Peyer's patch (tissue), 4 donors: ENCODE measurements at places on chromosomes 3 and 15. TPM values are rescaled to one million over a fixed set of nuclear protein-coding genes. Genes with fewer than 3 reads are reported as not detected.

DNA sequence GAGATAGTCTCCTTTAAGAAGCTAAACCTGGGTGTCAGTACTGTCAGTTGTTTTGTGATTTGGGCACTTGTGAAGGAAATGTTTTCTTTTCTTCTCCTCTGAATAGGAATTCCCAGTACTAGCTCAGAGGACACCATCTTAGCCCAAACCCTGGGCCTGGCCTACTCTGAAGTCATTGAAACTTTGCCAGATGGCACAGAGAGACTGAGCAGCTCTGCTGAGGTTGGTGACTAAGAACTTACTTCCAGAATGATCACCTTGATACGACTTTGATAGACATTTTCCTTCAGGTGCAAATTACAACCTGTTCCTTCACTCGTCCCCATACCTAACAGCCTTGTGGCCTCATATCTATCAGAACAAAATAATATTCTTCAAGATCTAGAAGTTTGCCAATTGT, 100.2 kb downstream of the LARS2 start:
- no peaks in the 10 kb centered on the region for H3K4me1 ChIP-seq
- no peaks in the 10 kb centered on the region for H3K27me3 ChIP-seq
- no peak for DNase-seq
- no peaks in the 10 kb centered on the region for H3K36me3 ChIP-seq
- H3K27ac ChIP-seq = no peak overlapping the region

DNA sequence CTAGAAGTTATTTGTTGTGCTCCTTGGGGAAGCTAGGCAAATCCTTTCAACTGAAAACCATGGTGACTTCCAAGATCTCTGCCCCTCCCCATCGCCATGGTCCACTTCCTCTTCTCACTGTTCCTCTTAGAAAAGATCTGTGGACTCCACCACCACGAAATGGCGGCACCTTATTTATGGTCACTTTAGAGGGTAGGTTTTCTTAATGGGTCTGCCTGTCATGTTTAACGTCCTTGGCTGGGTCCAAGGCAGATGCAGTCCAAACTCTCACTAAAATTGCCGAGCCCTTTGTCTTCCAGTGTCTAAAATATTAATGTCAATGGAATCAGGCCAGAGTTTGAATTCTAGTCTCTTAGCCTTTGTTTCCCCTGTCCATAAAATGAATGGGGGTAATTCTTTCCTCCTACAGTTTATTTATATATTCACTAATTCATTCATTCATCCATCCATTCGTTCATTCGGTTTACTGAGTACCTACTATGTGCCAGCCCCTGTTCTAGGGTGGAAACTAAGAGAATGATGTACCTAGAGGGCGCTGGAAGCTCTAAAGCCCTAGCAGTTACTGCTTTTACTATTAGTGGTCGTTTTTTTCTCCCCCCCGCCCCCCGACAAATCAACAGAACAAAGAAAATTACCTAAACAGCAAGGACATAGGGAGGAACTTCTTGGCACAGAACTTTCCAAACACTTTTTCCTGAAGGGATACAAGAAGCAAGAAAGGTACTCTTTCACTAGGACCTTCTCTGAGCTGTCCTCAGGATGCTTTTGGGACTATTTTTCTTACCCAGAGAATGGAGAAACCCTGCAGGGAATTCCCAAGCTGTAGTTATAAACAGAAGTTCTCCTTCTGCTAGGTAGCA, 657 bp downstream of the PATL2 start:
- H3K27me3 ChIP-seq = no peaks in the 10 kb centered on the region
- H3K36me3 ChIP-seq = no peaks in the 10 kb centered on the region
- H3K27ac ChIP-seq = peak overlapping the region; percentile 98
- no peaks in the 10 kb centered on the region for H3K4me1 ChIP-seq
- peak; percentile 87 for DNase-seq
- peak overlapping the region; percentile 95 for H3K4me3 ChIP-seq

- no peak for DNase-seq
- no peaks in the 10 kb centered on the region for H3K27me3 ChIP-seq
- H3K4me1 ChIP-seq = no peaks in the 10 kb centered on the region
Observed at GRCh38 chr3:64130436-64130835, 94.8 kb downstream of the PRICKLE2 start.

DNA sequence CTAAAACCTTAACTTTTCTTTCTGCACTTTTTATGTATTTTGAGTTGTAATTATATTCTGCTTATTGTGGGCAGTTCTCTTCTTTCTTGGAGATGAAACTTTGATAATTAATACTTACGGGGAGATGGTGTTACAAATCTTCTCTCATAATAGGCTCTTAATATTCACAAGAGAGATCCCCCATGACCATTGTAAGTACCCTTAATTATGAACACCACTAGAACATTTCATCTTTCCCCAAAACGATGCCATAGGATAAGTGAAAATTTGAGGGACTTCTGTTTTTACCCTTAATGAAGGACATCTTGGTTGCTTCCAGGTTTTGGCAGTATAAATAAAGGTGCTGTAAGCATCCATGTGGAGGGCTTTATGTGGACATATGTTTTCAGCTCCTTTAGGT, 60.7 kb downstream of the PIAS1 start:
- no peak overlapping the region for H3K4me3 ChIP-seq
- DNase-seq = no peak
- no peaks in the 10 kb centered on the region for H3K36me3 ChIP-seq
- peak overlapping the region; percentile 29 for H3K27ac ChIP-seq
- no peaks in the 10 kb centered on the region for H3K4me1 ChIP-seq

GRCh38 chr15:81222007-81222406, 25.3 kb downstream of the IL16 start:
- no peaks in the 10 kb centered on the region for H3K36me3 ChIP-seq
- no peaks in the 10 kb centered on the region for H3K27me3 ChIP-seq
- H3K4me1 ChIP-seq = no peaks in the 10 kb centered on the region
- H3K27ac ChIP-seq = no peak overlapping the region

- no peaks in the 10 kb centered on the region for H3K36me3 ChIP-seq
- H3K4me1 ChIP-seq = no peaks in the 10 kb centered on the region
- H3K4me3 ChIP-seq = no peak overlapping the region
- DNase-seq = no peak
- no peak overlapping the region for H3K27ac ChIP-seq
Observed at GRCh38 chr15:72790302-72790910, 6.8 kb upstream of the ADPGK start.

GRCh38 chr3:81920816-81921215, 159.4 kb upstream of the GBE1 start:
- H3K4me1 ChIP-seq = no peaks in the 10 kb centered on the region
- H3K4me3 ChIP-seq = no peak overlapping the region
- no peak overlapping the region for H3K27ac ChIP-seq
- no peaks in the 10 kb centered on the region for H3K36me3 ChIP-seq

DNA sequence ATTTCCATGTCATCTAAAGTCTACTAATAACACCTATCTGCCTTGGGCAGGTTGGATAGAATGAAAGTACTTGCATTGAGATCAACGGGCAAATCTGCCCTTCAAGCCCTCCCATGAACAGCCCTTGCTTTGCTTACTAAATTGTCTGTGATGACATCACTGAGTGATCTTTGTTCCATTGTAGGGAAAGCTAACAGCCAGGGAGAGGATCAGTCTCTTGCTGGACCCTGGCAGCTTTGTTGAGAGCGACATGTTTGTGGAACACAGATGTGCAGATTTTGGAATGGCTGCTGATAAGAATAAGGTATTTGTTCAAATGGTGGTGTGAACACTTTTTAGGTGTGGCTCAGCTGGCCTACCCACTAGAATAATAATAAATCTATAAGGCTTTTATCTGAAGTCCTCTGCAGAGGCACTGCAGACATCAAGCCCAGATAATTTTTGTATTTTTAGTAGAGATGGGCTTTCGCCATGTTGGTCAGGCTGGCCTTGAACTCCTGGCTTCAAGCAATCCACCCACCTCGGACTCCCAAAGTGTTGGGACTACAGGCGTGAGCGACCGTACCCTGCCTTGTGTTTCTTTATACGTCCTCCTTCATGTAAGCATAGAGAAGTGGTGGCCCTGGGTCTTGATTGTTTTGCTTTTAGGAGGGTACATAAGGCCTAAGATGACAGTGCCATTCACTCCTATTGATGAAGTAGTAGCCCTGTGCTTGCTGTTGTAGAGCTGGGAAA, 5.7 kb downstream of the PCCB start:
- H3K4me1 ChIP-seq = peaks cover 5% of the 10 kb centered on the region
- no peak for DNase-seq
- no peak overlapping the region for H3K4me3 ChIP-seq
- no peaks in the 10 kb centered on the region for H3K36me3 ChIP-seq

- H3K4me3 ChIP-seq = no peak overlapping the region
- DNase-seq = no peak
- no peaks in the 10 kb centered on the region for H3K4me1 ChIP-seq
- H3K27ac ChIP-seq = no peak overlapping the region
Observed at GRCh38 chr3:15307580-15307979, 24.8 kb downstream of the SH3BP5 start.

GRCh38 chr3:108093021-108093420, 2.2 kb upstream of the CD47 start:
- H3K4me3 ChIP-seq = no peak overlapping the region
- DNase-seq = no peak
- no peaks in the 10 kb centered on the region for H3K36me3 ChIP-seq
- H3K27ac ChIP-seq = peak overlapping the region; percentile 100
- H3K4me1 ChIP-seq = peaks cover 6% of the 10 kb centered on the region

GRCh38 chr3:195908694-195909581, 587 bp upstream of the TNK2 start:
- H3K27ac ChIP-seq = peak overlapping the region; percentile 86
- no peak for DNase-seq

GRCh38 chr3:171789759-171790505, 20.4 kb downstream of the PLD1 start:
- H3K36me3 ChIP-seq = no peaks in the 10 kb centered on the region
- DNase-seq = no peak
- H3K4me1 ChIP-seq = no peaks in the 10 kb centered on the region
- H3K4me3 ChIP-seq = no peak overlapping the region
- H3K27ac ChIP-seq = no peak overlapping the region

DNA sequence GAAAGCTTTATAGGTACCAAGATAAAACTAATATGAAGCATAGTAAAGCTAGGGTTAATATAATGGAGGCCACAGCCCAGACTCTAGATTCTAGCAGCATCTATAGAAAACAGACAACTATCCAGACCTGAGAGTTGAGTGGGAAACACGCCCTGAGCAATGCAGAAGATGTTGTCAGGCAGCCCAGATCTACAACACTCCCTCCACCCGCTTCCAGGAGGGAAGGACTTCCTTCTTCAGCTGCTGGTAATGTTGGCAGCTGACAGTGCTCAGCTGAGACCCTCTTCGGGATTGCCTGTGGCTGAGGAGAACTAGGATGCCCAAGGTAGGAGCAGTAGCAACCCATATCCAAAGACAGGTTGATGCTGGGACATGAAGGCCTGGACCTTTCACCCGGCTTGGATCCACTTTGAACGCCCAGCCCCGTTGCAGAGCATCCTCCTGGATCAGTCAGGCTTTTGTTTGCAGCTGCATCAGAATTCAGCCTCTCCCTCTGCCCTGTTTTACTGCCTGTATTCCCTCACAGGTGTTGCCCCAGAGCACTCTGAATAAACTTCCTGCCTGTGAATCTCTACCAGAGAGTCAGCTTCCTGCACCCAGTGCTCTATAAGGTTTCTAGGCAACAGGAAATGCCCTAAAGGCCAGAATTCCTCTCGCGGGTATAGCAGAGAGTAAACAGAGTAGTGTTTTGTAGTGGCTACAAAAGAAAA, 174.7 kb upstream of the IL12A start:
- no peak overlapping the region for H3K4me3 ChIP-seq
- no peaks in the 10 kb centered on the region for H3K27me3 ChIP-seq
- H3K4me1 ChIP-seq = no peaks in the 10 kb centered on the region
- no peaks in the 10 kb centered on the region for H3K36me3 ChIP-seq
- DNase-seq = no peak

GRCh38 chr3:157905885-157906284, 200.3 kb downstream of the SHOX2 start:
- H3K4me3 ChIP-seq = no peak overlapping the region
- no peaks in the 10 kb centered on the region for H3K27me3 ChIP-seq
- DNase-seq = no peak
- no peaks in the 10 kb centered on the region for H3K36me3 ChIP-seq
- no peak overlapping the region for H3K27ac ChIP-seq

CCR9 gene
- total RNA-seq = 7.4 TPM

IL17RB gene
- 27.2 TPM for total RNA-seq

TMEM266 gene
- not detected for total RNA-seq

CASR gene
- total RNA-seq = not detected

CX3CR1 gene
- total RNA-seq = not detected

STX19 gene
- 7.0 TPM for total RNA-seq

EFHB gene
- total RNA-seq = 0.35 TPM
